ENCODE measurements at places on chromosomes 7 and 10. TPM values are rescaled to one million over a fixed set of nuclear protein-coding genes. Genes with fewer than 3 reads are reported as not detected.

The APBB1IP gene
- not detected for total RNA-seq

The CYP2C19 gene
- not detected for total RNA-seq

The DNAJC1 gene
- total RNA-seq = 22.8 TPM

- H3K4me1 ChIP-seq = peaks cover 7% of the 10 kb centered on the region
- DNase-seq = no peak
- no peaks in the 10 kb centered on the region for H3K27me3 ChIP-seq
- H3K36me3 ChIP-seq = no peaks in the 10 kb centered on the region
These were observed 96.7 kb downstream of the ARHGAP22 start for GRCh38 chr10:48507933-48508790.
